Amniotic stem cell (primary cell): ENCODE measurements at places on chromosomes 1 and 21.

- no peak for DNase-seq
These were observed 211.1 kb downstream of the DUSP10 start for GRCh38 chr1:221530791-221531190.

DNA sequence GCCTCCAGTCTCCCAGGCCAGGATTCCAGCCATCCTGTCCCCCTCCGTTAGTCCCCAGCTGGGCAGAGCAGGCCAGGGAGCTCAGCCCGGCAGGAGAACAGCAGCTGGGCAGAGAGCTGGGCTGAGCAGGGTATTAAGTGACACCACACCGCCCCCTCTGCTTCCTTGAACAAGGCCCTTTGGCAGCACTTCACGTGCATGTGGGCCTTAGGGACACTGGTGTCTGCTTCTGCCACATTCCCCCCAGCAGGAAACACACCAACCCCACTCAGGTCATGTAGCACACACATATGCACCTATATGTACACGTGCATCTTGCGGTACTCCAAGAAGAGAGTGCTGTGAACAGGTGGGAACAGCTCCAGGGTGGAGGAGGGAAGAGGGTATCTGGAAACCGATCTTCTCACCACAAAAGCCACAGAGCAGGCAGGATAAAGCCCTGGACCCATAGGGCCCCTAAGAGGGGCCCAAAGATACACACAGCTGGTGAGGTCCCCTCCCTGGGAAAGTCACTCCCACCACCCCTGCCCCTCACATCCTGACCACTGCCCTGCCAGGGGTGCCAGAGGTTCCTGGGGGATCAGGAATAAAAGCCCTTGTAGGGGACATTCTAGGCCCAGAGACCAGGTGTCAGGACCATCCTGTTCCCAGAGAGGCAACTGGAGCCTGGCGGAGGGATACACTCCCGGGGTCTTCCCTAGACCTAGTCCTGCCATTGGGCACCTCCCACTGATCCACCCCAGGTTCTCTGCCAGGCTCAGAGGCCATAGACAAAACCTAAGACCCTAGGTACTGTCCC is 4.5 kb downstream of the EPHA2 start:
- DNase-seq: no peak

DNA sequence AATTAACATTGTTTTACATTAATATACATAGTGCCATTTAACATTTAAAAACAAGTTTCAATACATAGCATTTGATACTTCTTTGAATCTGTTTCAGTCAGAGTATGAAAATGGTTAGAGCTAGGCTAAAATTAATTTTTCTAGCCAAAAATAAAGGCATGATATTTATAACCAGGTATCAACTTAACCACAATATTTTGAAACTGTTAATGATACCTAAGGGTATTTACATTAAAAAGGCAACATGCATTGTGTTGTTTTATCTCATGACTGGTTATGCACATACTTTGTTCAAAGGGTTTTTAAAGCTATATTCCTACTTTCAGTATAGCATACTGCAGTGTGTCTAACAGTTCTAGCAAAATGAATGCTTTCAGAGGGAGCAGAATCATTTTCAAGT is 130.0 kb downstream of the HS2ST1 start:
- no peak for DNase-seq

GRCh38 chr1:154714052-154714623 is 106.2 kb upstream of the ADAR start:
- no peak for DNase-seq

DNA sequence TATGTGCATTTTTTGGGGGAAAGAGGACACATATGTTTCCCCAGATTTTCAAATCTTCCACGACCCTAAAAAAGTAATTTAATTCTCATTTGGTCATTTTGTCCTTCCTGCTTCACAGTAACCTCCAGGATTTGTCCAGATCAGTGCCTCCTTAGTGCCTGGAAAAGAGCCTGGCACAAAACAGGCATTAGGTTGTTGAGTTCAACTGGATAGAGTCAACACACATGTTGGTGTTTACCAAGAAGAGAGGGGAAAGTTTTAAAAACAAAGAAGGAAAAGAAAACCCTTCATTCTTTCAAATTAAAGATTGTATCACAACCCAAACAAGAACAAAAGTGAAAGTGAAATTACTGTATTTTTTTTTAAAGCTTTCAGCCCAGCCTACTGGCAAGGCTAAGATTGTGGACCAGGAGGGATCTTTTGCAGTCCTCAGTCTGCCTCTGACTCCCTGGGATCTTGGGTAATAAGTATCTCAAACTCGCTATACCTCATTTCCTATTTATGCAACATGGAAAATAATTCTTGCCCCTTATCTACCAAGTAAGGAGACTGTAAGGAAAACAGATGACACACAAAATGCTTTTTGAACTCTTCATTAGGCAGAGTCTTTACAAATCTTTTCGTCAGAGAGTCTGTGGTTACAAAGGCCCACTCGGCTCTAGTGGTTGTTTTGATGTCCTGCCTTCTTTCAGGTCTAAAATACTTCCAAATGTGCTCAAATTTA is 57.8 kb downstream of the ZNF281 start:
- DNase-seq: peak; percentile 96
